Stimulated activated CD4-positive, alpha-beta T cell treated with anti-CD3 and anti-CD28 coated beads, Interleukin-15, amount 100 ng/mL, for 1 hour (primary cell): ENCODE measurements at places on chromosomes 6 and 20.

GRCh38 chr6:2900221-2900807, 2.8 kb downstream of the SERPINB9 start:
- DNase-seq = no peak

DNA sequence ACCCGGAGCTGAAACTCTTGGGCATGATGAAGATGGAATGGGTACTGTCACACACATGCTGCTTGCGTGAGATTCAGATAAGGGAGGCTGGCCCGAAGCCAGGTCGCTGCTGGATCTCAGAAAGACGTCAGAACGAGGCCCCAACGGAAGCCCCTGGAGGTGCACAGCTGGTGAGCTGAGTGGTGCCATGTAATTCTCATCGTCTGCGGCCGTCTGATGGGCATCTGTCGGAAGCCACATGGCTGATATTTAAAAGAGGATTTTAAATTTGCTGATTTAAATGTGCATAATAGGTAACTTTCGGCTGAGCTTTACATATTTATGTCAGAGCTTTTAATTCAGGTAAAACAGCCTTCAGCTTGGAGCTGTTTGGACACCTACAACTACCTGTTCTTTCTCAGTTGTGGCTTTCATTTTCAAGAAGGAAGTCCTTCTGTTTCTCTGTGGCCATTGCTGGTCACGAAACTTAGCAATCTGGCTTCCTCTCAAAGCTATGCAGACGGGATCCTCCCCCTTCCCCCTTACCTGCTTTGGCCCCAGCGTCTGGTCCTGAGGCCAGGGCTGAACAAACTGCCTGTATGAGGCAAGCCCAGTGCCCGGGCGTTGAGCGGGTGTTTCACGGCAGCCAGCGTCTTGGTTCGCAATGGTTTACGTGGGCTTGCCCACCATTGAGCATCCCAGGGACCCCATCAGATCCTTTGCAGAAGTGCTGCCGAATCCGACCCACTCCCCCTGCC, 9.2 kb downstream of the SLCO4A1 start:
- DNase-seq = peak; percentile 45

GRCh38 chr20:62228982-62229545, 9.0 kb upstream of the HRH3 start:
- no peak for DNase-seq

DNA sequence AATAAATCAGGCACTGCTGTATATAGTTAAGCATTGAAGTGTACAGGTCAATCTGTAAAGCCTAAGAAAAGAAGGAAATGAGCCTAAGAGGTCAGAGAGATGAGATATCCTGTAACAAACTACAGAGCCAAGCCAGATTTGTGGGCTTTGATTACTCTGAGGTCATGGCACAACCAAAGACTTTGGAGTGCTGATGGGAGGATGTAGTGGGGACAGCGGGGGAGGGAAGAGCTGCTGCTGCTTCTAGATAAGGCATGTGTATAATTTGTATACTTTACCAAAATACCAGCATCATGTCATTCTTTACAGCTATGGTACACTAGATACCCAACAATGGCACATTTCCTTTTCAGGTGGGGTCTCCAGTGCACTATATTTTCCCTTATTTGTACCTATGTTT, 102.5 kb downstream of the OGFRL1 start:
- DNase-seq = no peak

- no peak for DNase-seq
Observed at GRCh38 chr6:35686873-35687555, 1.7 kb downstream of the FKBP5 start.
